ENCODE measurements at places on chromosomes 6 and 20.

DNA sequence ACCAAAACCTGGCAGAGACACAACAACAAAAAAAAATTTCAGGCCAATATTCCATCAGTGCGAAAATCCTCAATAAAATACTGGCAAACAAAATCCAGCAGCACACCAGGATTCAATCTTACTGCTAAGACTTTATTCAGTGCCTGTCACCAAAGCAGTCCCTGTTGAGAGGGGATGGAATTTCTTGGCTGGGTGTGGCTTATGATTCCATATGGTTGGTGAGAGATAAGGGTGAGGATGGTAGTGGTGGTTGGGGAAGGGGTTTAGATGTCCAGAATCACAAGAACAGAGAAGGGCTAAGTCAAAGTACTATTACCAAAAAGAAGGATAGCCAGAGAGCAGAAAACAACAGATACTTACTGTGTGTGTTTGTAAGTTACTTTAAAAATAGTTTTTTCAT lies 152.8 kb upstream of the SLC35B3 start:
- no peak for DNase-seq

GRCh38 chr6:70385901-70386300 lies 27.4 kb upstream of the FAM135A start:
- DNase-seq: no peak

DNA sequence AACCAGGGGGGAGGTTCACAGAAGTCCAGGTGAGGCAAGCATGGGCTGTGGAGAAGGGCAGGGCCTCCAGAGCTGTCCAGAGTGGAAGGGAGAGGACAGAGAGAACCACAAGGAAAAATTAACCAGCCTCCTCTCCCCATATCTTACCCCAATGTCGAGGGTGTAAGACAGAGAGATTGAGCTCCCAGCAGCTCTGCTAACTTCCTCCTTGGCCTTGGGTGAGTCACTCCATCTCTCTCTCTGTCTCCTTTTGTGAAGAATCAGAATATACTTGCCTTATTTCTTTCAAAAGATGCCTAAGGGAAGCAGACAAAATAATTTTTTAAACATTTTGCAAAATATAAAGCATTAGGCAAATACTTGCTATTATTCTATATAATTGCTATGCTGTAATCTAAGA lies 58.3 kb upstream of the IYD start:
- no peak for DNase-seq

- no peak for DNase-seq
Observed at GRCh38 chr6:109977791-109978173, 329 bp upstream of the GPR6 start.

DNA sequence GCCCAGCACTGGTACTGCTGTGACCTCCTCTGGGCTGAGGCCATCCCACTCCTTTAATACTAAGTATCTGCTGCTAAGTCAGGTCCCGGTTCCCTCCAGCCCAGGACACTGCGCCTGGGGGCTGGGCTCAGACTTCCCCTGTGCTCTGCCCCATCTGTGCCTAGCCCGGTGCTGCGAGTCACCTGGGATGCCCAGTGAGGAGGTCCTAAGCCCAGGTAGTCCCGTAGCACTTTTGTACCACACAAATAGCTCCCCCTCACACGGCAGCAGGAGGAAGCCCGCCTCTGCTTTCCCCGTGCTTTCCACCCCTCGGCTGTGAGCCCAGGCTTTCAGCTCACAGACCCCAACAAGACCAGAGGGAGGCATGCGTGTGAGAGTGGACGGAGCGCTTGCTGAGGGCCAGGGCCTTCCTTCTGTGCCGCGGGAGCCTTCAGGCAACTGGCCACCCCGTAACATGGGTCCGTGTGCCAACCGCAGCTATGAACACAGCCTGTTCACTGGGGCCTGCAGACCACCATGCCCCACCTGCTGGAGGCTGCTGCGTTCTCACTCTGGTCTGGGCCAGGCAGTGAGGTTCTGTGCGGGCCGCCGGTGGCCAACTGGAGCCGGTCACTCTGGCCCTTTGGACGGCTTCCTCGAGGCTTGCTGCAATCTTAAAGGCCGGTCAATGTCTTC lies 79.9 kb upstream of the MPC1 start:
- DNase-seq: no peak

DNA sequence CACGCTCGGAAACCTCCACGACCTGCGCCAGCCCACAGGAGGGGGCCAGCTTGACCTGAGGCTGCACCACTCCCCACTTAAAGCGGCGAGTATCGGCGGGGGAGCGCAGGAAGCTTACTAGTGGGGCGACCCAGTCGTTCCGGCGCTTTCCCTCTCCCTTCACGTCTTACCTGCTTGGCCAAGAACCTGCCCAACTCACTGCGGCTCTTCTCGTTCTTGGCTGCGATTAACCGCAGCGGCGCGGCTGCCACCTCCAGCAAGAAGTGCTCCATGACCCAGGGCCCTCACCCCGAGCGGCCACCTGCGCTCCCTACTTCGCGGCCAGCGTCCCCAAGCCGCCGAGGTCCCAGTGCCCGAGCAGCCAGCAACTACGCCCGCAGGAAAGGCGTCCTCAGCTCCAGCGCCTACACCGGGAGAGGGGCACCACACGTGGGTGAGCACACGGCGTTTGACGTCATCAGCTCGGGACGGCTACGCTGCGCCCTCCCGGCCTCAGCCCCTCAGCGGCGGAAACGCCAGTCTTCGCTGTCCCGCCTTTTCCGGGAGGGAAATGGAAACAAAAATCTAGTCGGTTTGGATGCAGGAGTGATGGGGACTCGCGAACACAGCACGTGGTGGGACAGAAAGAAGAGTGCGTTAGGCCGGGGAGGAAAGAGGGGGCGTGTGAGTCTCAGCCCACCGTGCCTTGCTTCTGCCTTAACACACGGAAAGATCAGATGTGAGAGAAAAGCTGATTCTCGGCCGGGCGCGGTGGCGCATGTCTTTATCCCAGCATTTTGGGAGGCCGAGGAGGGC lies at the start of gene MDN1:
MDN1 (minus strand) TSS at position 459 of the 795 bp plus-strand sequence; CDS start at position 272, 187 bp downstream.
- DNase-seq: peak; percentile 95

- DNase-seq: peak; percentile 9
Observed at GRCh38 chr6:912871-913835, 220.2 kb upstream of the EXOC2 start.

- peak; percentile 67 for DNase-seq
Observed at GRCh38 chr6:6875818-6876470, 231.8 kb upstream of the RREB1 start.

DNA sequence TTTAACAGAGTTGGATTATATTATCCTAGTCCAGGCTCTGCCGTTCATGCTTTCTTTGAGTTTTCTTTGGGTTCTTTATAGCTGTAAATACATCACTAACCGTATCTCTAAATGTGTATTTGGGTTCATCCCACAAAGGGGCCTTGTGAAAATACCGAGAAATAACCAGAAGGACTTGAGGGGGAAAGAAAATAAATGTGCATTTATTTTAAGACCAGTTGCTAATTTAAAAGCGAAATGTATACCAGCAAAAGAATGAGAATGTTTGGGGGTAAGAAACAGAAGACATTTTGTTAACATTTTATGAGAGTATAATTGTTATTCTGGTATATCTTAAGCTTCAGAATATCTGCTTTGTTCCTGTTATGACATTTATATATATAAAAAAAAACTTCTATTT lies 38.9 kb downstream of the LRRN4 start:
- DNase-seq: no peak

DNA sequence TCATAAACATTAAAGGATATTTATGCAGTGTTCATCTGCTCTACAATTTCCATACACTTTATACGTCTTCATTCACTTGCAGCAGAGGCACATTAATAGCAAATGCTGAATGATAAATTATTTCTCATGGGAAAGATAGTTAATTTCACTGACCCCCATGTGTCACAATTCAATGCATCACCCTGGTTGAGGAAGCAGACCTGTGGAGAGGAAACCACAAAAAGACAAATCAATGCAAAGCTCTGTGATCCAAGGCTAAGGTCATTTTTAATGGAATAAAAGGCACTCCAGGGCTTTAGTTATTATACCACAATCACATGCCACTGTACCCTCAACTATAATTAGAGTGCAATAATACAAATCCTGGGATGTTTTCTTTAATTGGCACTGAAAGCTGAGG lies 40.3 kb upstream of the TENT5A start:
- no peak for DNase-seq

- DNase-seq: no peak
Observed at GRCh38 chr6:86888301-86888700, 49.0 kb upstream of the HTR1E start.

GRCh38 chr20:55478724-55479450 lies 526.4 kb downstream of the CBLN4 start:
- no peak for DNase-seq

DNA sequence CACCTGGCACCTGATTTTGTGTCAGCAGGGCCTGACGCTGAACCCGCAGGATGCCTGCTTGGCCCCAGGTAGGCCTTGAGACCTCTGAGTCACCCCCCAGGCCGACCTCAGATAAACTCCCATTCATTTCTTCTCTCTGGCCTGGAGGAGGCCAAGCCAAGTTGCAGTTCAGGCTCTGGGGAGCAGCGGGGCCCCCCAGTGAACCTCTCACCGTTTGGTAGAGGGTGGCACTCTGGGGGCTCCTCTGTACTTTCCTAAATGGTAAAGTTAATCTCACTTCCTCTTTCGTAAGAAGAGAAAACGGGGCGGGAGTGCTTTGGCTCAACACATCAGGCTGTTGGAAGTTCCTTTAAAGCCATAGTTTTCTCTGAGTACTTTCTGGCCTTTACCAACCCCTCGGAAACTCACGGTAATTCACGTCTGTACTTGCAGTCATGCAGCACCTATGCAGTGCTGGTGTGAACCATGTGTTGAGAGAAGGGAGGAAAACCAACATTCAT lies 2.8 kb downstream of the SIRPA start:
- no peak for DNase-seq

- no peak for DNase-seq
Observed at GRCh38 chr6:143741480-143741879, 63.7 kb downstream of the PHACTR2 start.

GRCh38 chr6:112269114-112269513 lies 14.7 kb upstream of the LAMA4 start:
- no peak for DNase-seq

DNA sequence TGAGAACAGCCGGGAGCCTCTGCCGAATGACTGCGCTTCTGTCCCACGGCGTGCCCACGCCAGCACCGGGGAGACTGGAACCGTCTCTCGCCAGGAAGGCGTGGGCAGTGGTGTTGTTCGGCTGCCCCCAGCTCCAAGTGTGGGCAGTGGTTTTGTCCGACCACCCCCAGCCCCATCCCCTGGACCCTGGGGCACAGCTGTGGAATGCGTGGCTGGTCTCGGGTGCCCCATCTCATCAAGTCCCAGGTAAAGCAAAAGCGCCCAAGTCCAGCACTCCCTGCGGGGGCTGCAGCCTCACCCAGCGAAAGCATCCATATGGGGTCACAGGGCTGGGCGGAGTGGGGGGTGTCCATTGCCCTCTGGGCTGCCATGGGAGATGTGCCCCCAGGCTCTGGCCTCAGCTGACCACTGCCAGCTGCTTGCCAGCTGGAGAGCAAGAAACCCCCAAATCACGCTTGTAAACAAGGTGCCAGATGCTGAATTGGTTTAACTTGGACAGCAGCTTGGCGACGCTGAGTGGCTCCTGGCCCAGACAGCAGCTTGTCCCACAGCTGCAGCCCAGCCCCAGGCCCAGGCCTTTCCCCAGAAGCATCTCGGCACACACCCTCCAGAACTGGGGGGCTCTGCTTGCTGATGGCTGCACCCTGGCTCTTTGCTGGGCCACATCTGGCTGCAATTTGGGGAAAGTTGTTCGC lies 4.5 kb downstream of the CABLES2 start:
- no peak for DNase-seq

- no peak for DNase-seq
Observed at GRCh38 chr6:24358219-24358821, 461 bp upstream of the DCDC2 start.

DNA sequence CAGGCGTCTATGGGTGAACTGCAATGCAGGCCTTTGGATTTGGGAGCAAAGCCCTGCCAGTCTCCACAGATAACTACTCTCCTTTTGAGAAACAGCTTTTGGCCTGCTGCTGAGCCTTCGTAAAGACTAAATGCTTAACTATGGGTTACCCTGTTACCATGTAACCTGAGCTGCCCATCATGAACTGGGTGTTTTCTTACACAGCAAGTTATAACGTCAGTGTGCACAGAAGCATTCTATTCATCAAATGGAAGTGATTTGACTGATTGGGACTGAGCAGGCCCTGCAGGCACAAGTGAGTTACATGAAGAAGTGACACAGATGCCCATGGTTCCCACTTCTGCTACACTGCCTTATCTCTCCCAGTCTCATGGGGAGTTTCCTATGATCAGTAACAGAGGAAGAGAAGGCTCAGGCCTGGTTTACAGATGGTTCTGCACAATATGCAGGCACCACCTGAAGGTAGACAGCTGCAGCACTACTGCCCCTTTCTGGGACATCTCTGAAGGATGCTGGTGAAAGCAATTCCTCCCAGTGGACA lies 319.1 kb downstream of the CD83 start:
- no peak for DNase-seq

DNA sequence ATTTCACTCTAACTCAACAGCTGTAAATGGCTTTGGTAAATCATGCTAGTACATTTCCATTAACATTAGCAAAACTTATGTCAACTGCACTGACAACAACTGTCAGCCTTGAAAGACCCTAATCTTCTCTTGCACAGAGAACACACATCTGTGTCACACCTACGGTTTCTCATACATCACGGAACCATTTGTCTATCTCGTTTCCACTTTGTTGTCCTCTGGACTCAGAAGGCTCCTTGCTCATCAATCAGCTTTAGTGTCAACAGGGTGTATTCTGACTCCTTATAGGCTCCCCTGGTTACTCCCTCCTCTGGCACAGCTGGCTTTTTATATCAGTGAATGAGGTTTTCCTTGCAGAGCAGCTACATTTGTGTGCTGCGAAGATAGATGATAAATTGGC lies 49.3 kb downstream of the CD83 start:
- DNase-seq: no peak

DNA sequence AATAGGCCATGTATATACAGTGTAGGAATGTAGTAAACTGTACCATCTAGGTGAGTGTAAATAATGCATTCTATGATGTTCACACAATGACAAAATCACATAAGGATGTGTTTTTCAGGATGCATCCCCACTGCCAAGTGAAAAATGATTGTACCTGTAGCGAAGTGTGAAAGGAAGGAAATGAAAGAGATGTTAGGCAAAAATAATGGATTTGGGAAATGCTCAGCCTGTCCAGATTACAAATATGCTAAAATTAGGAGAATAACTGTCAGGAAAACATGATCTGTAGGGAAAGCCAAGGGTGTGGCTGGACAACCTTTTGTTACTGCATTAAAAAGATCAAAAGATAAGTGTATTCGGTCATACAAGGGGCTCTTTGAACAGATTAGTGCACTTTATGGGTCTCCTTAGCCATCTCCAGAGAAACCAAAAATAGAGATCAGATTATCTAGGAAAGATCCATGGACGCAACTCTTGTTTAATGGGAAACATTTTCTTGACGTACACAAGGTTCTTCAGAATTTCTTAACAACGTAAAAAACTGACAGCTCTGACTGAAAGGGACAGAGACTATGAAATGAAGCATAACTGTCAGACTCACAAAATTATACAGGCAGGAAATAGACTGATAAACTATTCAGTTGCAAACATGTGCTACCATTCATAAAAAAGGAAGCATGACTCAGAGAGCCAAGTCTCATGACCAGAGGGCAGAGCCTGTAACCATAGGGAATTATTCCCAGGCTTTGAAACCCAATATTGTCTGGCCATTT lies 253.6 kb upstream of the RAB32 start:
- no peak for DNase-seq
